NCI-H2171 treated with DMSO at 0.1 percent for 48 hours (cell line): ENCODE measurements at places on chromosomes 1 and 21.

GRCh38 chr1:156319664-156320063 lies 18.4 kb downstream of the CCT3 start:
- peak; percentile 23 for DNase-seq

GRCh38 chr1:166133276-166133841 lies 33.4 kb downstream of the FAM78B start:
- no peak for DNase-seq

DNA sequence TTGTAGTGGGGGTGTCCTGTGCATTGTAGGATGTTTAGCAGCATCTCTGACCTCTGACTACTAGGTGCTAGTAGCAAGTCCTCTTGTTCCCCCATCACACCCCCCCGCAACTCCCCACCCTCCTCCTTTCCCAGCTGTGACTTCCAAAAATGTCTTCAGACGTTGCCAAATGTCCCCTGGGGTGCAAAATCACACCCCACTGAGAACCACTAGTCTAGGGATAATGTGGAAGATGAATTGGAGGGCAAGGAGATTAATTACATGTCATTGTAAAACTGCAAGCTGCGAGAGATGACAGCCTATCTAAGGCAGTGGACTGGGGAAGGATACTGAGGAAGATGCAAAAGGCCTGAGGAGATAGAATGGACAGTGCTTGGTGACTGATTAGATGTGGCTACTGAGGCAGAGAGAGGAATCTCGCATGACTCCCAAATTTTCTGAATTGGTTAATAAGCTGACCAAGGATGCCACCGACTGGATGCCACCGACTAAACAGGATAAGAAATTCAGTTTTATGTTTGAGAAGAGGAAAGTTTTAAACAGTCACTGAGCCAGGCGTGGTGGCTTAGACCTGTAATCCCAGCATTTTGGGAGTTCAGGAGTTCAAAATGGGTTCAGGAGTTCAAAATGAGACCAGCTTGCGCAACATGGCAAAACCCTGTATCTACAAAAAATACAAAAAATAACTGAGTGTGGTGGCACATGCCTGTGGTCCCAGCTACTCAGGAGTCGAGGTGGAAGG lies 3.1 kb upstream of the JAK1 start:
- DNase-seq = peak; percentile 22

GRCh38 chr1:212179394-212180076 lies 105.7 kb upstream of the PPP2R5A start:
- no peak for DNase-seq

- DNase-seq = no peak
Measured at GRCh38 chr1:52533713-52534112, 19.2 kb downstream of the TUT4 start.

DNA sequence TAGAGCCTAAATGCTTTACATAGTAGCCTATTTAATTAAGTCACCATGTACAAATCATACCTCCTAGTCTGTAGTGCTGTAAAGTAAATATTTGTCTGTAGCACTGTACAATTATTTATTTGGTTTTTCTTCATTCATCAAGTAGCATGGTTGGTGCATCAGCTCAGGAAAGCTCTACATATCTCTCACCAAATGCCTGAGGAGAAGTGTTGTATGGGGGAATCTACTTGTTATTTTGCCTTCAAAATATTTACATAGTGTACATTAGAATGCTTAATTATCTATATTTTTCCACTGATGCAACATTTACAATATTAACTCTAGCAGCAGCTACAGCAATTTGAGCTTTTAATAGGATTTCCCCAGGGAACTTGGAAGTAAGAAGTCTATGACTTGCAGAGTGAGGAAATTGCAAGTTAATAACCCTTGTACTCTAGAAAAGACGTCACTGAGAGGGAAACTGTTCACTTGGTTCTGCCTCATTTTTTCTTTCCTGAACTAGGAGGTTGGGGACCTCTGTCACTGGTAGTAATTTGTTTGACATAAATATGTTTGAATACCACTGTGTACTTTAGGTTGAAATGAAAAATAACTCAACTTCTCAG lies 207.4 kb downstream of the PDE4B start:
- DNase-seq = peak; percentile 1

DNA sequence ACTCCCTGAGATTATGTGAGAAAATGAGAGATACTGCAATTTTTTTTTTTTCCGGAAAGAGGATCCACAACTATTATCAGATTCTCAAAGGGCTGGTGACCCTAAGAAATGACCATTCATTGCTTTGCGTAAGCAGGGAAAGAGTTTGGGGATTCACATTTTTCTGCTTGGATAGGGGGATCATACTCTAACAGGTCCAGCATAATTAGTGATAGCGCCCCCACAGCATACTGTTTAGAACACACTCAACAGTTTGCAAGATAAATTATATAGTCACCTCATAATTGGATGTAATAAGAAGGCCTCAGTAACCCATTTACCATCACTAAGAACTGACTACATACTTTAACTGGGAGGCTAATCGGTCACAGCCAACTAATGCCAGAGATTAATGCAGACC lies 1.9 kb downstream of the CCT3 start:
- no peak for DNase-seq

DNA sequence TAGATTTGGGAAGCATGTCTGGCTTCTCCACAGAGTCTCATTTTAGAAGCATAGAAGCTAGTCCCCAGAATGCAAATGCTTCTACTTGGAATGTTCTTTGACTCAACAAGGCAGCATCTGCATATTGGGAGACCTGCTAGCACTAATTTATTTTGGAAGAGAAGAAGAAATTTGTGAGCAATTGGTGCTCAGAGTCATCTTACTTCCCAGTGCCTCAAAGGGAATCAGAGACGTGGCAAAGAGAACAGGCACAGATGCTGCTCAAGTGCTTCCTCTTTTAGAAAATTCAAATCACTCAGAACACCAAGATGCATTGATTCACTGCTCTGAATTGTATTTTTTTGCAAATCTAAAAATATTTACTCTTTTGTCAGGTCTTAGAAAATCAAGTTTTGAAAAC lies 255.7 kb downstream of the BRINP2 start:
- no peak for DNase-seq

DNA sequence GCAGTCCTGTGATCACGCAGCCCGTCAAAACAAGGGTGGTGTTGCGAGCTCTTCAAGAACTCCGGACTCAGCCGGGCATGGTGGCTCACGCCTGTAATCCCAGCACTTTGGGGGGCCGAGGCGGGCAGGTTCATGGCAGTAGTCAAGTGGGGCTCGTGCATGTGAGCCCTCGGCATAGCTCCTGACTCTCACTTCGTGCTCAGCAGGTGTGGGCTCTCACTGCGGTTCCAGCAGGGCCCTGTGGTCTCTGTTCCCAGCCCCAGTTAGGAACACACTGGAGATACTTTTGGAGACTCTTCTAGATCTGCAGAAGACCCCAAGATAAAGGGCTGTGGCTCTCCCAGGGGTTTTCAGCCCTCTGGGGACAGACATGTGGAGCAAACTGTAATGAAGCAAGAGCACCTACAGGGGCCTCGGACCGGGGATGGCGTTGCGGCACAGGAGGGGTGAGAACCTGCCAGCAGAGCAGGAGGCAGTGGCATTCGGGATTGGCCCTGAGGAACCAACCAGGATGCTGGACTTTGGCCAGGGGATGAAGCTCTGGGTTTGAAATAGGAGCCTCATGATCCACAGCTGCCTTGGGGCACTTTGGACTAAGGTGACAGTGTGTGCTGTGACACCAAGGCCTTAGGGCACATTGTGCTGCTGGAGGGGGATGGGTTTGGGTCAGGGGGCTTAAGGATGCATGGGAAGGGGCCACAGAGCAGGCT lies 443.2 kb downstream of the CAMTA1 start:
- no peak for DNase-seq

GRCh38 chr1:7993593-7994479 lies 32.3 kb downstream of the ERRFI1 start:
- no peak for DNase-seq

- DNase-seq = no peak
Measured at GRCh38 chr1:214380396-214380795, 99.4 kb downstream of the SMYD2 start.

DNA sequence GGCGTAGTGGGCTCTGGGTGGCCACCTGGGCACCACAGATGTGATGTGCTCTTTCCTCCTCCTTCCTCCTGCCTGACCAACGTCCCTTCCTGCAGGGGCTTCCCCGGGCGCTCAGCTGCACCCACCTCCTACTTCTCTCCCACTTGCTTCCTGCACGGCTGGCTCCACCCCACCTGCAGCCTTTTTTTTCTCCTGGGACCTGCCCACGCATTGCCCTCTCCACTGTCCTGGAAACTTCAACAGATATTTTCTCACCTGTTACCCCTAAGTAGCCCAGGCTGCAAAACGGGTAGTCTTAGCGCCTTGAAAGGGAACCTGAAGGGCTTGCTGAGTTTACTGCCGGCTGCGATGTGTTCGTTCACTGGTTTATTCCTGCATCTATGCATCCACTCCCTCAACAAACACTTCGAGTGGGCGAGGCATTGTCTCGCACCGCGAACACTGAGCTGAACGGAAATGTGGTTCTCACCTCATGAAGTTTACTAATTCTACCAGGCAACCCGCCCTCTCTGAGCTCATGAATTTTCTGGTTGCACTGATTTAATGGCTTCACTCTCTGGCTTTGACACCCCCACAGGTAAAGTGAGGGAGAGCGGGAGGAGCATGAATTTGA lies 23.6 kb downstream of the ZBTB18 start:
- no peak for DNase-seq

GRCh38 chr1:87367549-87367948 lies 38.9 kb downstream of the LMO4 start:
- no peak for DNase-seq

- DNase-seq = no peak
Measured at GRCh38 chr1:248045209-248045608, 1.4 kb upstream of the OR2L3 start.

DNA sequence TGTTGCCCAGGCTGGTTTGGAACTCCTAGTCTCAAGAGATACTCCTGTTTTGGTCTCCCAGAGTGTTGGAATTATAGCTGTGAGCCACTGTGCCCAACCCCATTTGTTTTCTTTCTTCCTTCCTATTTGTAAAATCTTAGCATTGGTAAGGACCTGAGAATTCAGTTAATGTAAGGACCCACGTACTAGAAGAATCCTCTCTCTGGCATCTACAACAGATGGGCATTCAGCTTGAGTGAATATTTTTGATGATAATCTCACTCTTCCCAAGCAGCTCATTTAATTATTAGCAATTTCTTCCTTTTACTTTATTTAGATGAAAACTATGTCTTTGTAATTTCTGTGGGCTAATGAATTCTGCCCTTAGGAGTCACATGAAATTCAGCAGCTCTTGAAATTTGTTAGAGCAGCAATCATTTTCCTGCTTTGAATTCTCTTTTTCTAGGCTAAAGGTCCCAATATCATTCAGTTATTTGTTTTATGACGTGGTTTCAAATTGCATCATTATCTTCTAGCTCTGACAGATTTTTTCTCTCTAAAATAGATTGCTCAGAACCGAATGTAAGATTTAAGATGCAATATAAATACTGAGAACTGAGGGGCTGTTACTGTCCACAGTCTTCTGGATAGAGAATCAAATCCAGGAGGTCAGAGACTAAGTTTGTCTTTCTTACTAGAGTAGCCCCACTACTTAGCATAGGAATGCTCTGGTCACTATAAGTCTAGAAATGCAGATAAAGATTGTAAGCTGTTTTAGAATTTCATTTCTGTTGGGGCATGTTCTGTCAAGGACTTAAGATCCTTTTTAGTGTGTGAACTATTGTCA lies 59.4 kb downstream of the EPB41 start:
- peak; percentile 81 for DNase-seq

- no peak for DNase-seq
Measured at GRCh38 chr1:216457356-216457755, 34.1 kb upstream of the USH2A start.

GRCh38 chr1:167126317-167126716 lies 32.4 kb downstream of the STYXL2 start:
- no peak for DNase-seq

GRCh38 chr1:30902593-30903290 lies 5.8 kb downstream of the SDC3 start:
- no peak for DNase-seq

- DNase-seq = no peak
Measured at GRCh38 chr1:22168412-22168973, 25.6 kb upstream of the WNT4 start.

GRCh38 chr1:116076831-116077230 lies 34.4 kb upstream of the MAB21L3 start:
- no peak for DNase-seq

DNA sequence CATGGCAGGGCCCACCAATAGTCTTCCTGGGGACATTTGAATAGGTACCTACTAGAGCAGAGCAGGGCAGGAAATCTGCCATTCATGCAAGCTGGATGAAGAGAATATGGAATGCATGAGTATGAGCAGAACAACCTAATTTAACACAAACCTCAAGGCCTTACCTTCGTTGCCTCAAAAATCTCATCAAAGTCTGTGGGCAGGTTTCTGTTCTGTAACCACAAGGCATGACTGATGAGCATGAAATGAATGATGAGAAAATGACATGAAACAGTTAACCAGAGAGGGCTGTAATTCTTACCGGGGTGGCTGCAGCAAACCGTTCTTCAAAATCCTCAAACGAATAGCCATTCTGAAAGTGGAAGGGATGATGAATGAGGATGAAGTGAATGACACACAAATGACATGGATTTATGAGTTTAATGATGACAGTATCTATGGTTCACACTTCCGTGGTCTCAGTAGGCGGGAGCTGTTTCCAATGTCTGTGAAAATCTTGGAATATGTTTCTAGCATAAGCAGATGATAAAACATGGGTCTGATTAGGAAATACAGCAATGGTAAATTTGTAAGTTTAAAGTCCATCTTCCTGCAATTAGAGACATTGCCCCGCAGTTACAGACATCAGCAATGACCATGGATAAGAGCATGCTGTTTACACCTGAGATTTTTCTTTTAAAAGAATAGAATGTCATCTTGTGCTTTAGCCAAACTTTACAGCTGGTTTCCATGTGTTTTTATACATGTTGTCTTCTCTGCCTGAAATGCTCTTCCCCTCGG lies 67.6 kb upstream of the C8B start:
- no peak for DNase-seq

DNA sequence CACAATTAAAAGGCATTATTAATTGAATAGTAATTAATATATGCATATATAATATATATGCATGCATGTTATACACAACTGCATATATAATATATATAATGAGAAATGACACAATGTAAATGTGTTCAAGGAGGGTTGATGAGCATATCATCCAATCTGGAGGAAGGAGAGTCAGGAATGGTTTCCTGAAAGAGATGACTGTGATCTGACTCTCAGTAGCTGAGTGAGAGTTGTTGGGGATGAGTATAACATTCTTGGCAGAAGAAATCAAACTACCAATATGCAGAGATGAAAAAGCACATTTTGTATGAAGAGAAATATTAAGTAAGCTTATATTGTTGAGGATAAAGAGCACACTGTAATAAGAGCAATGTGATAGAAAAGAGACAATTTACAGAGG lies 37.3 kb downstream of the F13B start:
- no peak for DNase-seq

DNA sequence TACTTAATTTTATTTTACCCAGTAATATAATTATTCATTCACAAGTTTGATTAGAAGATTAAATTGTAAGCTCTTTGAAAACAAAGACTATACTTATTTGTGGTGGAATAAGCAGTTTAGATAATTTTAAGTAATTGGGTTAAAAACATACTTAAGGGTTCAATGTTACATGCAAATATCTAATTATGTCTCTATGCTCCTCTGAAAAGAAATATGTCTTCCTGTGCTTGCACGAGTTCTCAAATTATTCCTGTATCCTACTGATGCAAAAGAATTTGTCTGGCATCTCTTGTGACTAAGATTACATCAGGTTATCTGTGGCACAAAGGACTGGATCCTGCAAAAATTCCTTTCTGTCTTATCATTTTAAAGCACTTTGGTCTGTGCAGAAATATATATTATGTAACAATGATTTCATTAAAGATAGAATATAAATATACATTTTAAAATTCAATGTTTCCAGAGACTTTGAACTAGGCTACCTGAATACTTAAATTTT lies 416.7 kb downstream of the COL11A1 start:
- DNase-seq = no peak

- no peak for DNase-seq
Measured at GRCh38 chr1:20029178-20029912, 40.6 kb upstream of the PLA2G5 start.
